Sigmoid colon (tissue), 7 donors: ENCODE measurements at places on chromosomes 3 and 15. TPM values are rescaled to one million over a fixed set of nuclear protein-coding genes. Genes with fewer than 3 reads are reported as not detected.

DNA sequence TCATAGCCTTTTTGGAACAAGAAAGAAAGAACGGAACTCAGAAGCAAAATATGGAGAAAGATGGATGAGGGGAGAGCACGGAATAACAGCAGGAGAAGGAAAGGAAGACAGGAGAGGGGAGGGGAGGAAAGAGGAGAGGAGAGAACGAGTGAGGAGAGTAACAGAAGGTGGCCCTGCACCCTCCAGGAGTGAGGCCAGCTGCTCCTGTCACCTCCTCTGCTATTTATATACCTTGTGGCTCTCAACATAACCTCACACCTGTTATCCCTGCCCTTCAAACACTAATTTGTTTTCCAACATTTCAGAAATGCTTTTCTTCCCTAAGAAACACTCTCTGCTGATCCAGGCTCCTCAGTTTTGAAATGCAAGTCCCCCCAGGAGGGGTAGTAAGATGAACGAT is 53.4 kb upstream of the ATP2B2 start:
- H3K36me3 ChIP-seq = no peaks in the 10 kb centered on the region
- no peaks in the 10 kb centered on the region for H3K4me1 ChIP-seq
- H3K27ac ChIP-seq = no peak overlapping the region
- H3K4me3 ChIP-seq = no peak overlapping the region

DNA sequence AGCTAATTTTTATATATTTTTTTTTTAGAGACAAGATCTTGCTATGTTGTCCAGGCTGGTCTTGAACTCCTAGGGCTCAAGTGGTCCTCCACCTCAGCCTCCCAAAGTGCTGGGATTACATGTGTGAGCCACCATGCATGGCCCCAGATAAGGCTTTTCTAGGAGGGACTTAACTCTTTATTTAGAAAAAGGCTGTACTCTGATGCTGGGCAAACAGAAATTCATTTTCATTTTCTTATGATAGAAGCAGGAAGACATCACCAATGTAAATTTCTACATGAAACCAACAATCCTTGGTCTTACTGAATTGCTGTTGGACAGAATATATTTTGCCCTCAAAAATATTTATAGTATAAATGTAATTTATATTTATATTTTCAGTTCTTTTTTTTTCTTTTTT is 9.6 kb downstream of the NIPA1 start:
- no peak overlapping the region for H3K27ac ChIP-seq
- H3K4me1 ChIP-seq = no peaks in the 10 kb centered on the region
- no peak for DNase-seq
- H3K4me3 ChIP-seq = no peak overlapping the region
- H3K27me3 ChIP-seq = no peaks in the 10 kb centered on the region

GRCh38 chr3:94784274-94784673 is 721.4 kb downstream of the NSUN3 start:
- no peak overlapping the region for H3K4me3 ChIP-seq
- no peaks in the 10 kb centered on the region for H3K27me3 ChIP-seq
- H3K36me3 ChIP-seq = no peaks in the 10 kb centered on the region
- DNase-seq = no peak

DNA sequence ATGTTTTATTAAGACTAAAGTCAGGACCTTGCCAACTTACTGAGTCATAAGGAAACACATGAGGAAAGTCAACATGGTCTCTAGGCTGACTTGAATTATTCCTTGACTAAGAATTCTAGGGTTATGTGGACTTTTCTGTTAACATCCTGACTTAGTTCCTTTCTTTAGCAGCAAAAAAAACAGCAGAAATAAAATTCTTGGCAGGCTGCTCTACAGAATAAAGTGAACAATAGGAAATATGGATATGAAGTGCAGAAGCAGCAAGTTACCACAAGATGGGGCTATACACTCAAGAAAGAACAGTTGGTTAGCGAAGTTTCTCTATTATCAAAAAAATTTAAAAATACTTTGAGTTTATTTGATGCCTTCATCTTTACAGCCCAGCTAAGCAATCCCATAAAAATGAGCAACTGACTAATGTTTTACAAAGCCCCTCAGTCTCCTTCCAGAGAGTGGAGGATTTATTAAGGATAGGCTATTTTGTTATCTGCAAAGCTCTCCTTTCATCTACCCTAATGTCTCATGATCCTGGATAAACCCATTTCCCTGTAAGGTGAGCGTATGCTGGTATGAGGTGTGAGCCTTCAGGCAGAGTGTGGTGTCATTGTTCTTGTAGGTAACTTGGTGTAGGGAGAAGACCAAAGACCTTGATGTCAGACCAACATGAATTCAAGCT is 23.1 kb upstream of the MCCC1 start:
- no peak overlapping the region for H3K4me3 ChIP-seq
- no peak overlapping the region for H3K27ac ChIP-seq
- H3K4me1 ChIP-seq = no peaks in the 10 kb centered on the region
- DNase-seq = no peak

DNA sequence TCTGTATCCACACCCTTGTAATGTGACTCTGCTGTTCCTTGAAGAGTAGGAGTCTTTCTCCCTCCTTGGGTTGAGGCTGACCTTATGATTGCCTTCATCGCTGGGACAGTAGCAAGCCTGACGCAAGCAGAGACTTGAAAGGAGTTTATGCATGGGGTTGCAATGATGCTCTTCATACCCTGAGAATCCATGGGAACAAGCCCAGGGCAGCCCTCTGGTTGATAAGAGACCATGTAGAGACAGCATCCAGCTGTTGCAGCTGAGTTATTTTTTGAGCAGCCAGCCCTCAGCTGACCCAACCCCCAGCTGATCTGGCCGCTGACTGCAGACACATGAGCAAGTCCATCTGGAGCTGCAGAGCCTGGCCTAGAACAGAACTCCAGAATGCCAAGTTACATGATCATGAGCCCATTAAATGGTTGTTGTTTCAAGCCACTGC is 60.6 kb upstream of the ARNT2 start:
- H3K27me3 ChIP-seq = no peaks in the 10 kb centered on the region
- no peak overlapping the region for H3K27ac ChIP-seq
- H3K4me3 ChIP-seq = no peak overlapping the region
- H3K36me3 ChIP-seq = no peaks in the 10 kb centered on the region
- no peak for DNase-seq
- H3K4me1 ChIP-seq = no peaks in the 10 kb centered on the region

GRCh38 chr15:51888593-51889195 is 59.2 kb downstream of the TMOD3 start:
- H3K4me3 ChIP-seq = no peak overlapping the region
- no peaks in the 10 kb centered on the region for H3K36me3 ChIP-seq
- no peak overlapping the region for H3K27ac ChIP-seq
- DNase-seq = no peak

DNA sequence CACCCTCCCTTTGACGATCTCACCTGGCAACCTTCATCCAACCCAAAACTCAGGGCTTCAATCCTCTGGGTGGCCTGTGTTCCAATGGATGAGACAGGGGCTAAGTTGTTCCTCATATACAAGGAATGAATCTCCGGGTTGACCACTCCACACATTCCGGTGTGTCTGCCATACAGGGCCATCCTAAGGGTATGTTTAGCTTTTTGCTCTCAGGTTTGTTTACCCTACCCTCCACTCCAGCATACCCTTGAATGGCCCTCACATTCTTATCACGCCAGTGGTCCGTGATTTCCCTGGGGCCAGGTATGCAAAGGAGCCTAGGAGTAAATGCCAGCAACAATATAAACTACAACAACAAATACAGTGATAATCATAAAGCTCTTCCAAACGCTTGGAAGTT is 45.7 kb upstream of the VGLL3 start:
- no peaks in the 10 kb centered on the region for H3K27me3 ChIP-seq
- no peak for DNase-seq
- no peaks in the 10 kb centered on the region for H3K4me1 ChIP-seq
- H3K4me3 ChIP-seq = no peak overlapping the region
- H3K36me3 ChIP-seq = no peaks in the 10 kb centered on the region
- H3K27ac ChIP-seq = no peak overlapping the region

GRCh38 chr3:128483657-128484403 is 9.2 kb downstream of the GATA2 start:
- no peaks in the 10 kb centered on the region for H3K36me3 ChIP-seq
- peak overlapping the region; percentile 42 for H3K27ac ChIP-seq
- H3K27me3 ChIP-seq = peaks cover 90% of the 10 kb centered on the region
- no peak for DNase-seq

GRCh38 chr15:38626443-38627050 is 61.9 kb upstream of the RASGRP1 start:
- no peak for DNase-seq
- H3K36me3 ChIP-seq = no peaks in the 10 kb centered on the region
- no peaks in the 10 kb centered on the region for H3K4me1 ChIP-seq
- no peak overlapping the region for H3K4me3 ChIP-seq

DNA sequence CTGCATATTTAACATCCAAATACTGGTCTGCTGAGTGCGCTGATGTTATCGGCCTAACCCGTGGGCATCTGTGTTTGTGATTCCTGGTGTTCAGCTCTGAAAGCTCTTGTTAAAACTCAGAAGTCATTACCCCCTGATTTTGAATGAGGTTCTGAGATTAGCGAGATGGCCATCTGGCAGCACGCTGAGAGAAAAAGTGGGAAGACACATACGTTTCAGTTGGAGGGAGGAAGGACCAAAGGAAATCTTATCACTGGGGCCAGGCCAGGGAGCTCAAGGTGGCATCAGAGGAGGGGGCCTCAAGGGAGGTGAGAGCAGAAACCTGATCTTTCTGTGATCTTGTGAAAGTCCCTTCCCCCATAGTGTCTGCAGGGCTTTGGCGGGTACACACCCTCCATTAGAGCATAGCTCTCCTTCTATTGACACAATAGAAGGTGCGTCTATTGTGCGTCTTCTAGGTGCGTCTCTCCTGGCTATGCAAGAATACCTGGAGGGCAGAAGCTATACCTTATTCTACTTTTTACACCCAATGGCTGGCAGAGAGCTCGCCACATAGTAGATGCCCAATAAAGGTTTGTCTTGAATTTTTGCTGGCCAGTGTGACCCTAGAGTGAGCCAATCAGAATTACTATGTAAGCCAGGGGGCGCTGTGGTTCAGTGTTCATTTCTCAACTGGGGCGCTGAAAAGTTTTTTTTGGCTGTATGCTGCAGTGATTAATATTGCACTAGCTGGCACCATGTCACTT is 182.4 kb downstream of the SHQ1 start:
- H3K27ac ChIP-seq = no peak overlapping the region
- H3K36me3 ChIP-seq = no peaks in the 10 kb centered on the region
- H3K27me3 ChIP-seq = no peaks in the 10 kb centered on the region
- peaks cover 5% of the 10 kb centered on the region for H3K4me1 ChIP-seq

- peak overlapping the region; percentile 83 for H3K27ac ChIP-seq
- peak overlapping the region; percentile 47 for H3K4me3 ChIP-seq
- H3K27me3 ChIP-seq = no peaks in the 10 kb centered on the region
- no peaks in the 10 kb centered on the region for H3K36me3 ChIP-seq
Measured at GRCh38 chr15:25849157-25849921, 13.8 kb downstream of the ATP10A start.

DNA sequence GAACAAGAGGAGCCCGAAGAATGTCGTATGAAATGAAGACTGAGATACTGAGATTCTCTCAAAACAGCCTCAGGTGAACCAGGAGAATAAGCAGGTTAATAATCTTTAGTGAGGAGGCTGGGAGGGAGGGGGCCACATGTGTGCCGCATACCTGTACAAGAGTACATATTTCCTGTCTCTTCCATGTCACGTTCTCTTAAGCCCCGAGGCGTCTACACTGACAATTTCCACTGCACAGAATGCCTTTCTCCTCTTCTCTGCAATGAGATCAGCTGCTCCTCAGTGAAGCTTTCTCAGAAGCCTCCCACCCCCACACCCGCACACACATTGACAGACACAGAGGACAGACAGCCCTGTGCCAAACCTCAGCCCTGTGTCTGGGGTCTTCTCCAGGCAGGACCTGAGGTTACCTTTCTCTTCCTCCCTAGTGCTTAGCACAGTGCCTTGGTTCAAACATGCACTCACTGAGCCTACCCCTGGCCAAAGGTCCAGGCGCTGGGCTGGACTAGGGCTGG is 55.4 kb downstream of the PDZRN3 start:
- H3K4me1 ChIP-seq = peaks cover 83% of the 10 kb centered on the region
- H3K36me3 ChIP-seq = no peaks in the 10 kb centered on the region
- peak overlapping the region; percentile 69 for H3K27ac ChIP-seq
- DNase-seq = no peak

DNA sequence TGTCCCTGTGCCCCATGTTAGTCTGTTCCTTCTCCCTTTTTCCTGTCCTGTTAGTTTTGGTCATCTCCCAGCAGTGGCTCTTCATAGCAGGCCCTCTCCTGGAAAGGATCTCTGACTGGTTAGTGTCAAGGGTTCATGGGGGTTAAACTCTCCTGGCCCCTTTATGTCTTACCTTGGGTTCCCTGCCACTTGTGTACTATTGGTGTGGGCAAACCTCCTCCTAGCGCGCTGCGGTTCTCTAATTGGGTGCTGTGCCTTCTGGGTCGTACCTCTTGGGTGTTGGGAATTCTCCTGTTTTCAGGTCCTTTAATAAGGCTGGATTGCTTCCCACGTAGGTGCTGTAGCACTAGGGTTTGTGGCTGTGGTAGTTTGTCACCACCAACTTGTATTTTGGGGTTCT is 18.8 kb downstream of the GMPS start:
- H3K4me1 ChIP-seq = peaks cover 14% of the 10 kb centered on the region
- H3K4me3 ChIP-seq = no peak overlapping the region
- DNase-seq = no peak
- peaks cover 11% of the 10 kb centered on the region for H3K36me3 ChIP-seq
- H3K27ac ChIP-seq = no peak overlapping the region

GRCh38 chr15:72178976-72179585 is 18.5 kb downstream of the GRAMD2A start:
- DNase-seq = no peak
- no peak overlapping the region for H3K27ac ChIP-seq
- no peaks in the 10 kb centered on the region for H3K36me3 ChIP-seq
- H3K27me3 ChIP-seq = peaks cover 7% of the 10 kb centered on the region

GRCh38 chr3:128559486-128560225 is 66.7 kb upstream of the GATA2 start:
- H3K27me3 ChIP-seq = peaks cover 13% of the 10 kb centered on the region
- no peaks in the 10 kb centered on the region for H3K36me3 ChIP-seq
- H3K4me1 ChIP-seq = no peaks in the 10 kb centered on the region
- peak; percentile 19 for DNase-seq

DNA sequence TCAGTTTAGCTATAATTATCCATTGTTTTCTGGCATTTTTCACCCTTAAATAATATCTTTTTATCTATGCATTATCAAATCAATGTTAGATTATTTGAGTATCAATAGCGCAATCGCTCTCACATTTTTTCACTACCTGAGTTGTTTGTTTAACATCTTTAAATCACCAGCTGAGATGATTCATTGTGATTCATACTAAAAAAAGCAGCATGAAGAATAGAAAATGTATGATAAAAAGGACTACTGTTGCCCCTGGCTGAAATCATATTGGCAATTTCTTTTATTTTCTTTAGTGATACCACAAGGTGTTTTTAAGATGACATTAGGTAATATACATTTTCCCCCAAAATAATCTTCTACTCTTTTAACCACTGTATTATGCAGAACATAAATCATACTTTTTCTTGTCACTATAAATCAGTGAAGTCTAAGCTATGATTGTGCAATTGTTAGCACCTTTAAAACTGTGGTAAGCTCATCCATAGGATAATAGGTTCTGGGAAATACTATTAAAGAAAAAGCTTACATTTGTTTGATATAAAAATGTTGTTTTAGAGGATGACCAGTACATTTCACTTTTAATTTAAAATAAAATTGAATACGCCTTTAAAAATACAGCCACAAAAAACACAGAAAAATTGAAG is 889.1 kb downstream of the NAALADL2 start:
- DNase-seq = no peak
- H3K4me3 ChIP-seq = no peak overlapping the region
- H3K36me3 ChIP-seq = no peaks in the 10 kb centered on the region
- H3K27me3 ChIP-seq = no peaks in the 10 kb centered on the region

The TMEM39A gene
- 16.4 TPM for total RNA-seq

The CHRFAM7A gene
- 0.68 TPM for total RNA-seq

The AMOTL2 gene
- 43.5 TPM for total RNA-seq

The C15orf62 gene
- 0.28 TPM for total RNA-seq

The GOLGA6L7 gene
- not detected for total RNA-seq
